ENCODE measurements at places on chromosomes 3 and 15.
A peak's percentile ranks its signal among the peaks of the same experiment; 100 is the strongest.

DNA sequence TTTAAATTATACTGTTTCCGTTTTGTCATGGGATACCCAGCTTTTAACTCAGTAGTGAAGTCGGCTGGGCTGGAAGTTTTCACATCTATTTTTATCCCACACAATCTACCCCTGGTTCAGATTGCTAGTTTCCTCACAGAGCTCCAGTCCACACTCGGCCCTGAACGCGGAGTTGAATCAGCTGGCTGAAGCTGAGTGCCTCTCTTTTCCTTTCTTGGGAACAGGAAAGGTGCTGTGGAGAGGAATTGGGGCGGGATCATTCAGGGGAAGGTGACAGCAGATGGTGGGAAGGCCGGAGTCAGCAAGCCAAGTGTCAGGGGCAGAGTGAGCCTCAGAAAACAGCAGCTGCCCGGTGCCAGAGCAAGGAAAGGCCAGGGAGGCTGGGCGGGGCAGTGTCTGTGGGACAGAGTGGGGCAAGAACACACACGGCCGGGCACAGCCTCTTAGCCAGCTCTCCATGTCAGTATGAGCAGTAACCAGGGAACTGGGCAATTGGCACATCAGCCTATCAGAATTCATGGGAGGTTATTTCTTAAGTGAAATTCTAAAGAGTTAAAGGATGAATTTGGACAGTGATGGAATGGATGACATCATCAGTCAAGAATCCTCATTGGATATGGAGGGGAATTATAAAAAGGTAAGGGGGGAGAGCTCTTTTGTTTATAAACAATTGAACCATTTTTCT lies 135.7 kb upstream of the IL12A start:
- DNase-seq: no peak
- H3K36me3 ChIP-seq: no peaks in the 10 kb centered on the region
- H3K27me3 ChIP-seq: peaks cover 7% of the 10 kb centered on the region
- H3K4me1 ChIP-seq: peaks cover 18% of the 10 kb centered on the region

GRCh38 chr3:908839-909238 lies 184.0 kb upstream of the CNTN6 start:
- H3K27ac ChIP-seq: no peak overlapping the region
- H3K27me3 ChIP-seq: no peaks in the 10 kb centered on the region
- DNase-seq: no peak
- no peak overlapping the region for H3K4me3 ChIP-seq

GRCh38 chr3:100653604-100654294 lies 44.3 kb downstream of the ADGRG7 start:
- H3K4me1 ChIP-seq: peaks cover 12% of the 10 kb centered on the region
- H3K36me3 ChIP-seq: no peaks in the 10 kb centered on the region
- DNase-seq: no peak
- no peak overlapping the region for H3K4me3 ChIP-seq
- no peak overlapping the region for H3K27ac ChIP-seq

GRCh38 chr3:99505646-99506269 lies 132.6 kb upstream of the COL8A1 start:
- H3K4me1 ChIP-seq: no peaks in the 10 kb centered on the region
- DNase-seq: no peak
- H3K4me3 ChIP-seq: no peak overlapping the region
- H3K36me3 ChIP-seq: no peaks in the 10 kb centered on the region
- H3K27me3 ChIP-seq: no peaks in the 10 kb centered on the region

- no peaks in the 10 kb centered on the region for H3K36me3 ChIP-seq
- peaks cover 64% of the 10 kb centered on the region for H3K27me3 ChIP-seq
- no peaks in the 10 kb centered on the region for H3K4me1 ChIP-seq
These were observed 13.2 kb downstream of the EPHB3 start for GRCh38 chr3:184574515-184575417.

- no peaks in the 10 kb centered on the region for H3K36me3 ChIP-seq
- no peak overlapping the region for H3K4me3 ChIP-seq
- H3K27ac ChIP-seq: peak overlapping the region; percentile 1
- H3K4me1 ChIP-seq: peaks cover 14% of the 10 kb centered on the region
- no peak for DNase-seq
These were observed 42.0 kb upstream of the CGNL1 start for GRCh38 chr15:57334257-57334656.

DNA sequence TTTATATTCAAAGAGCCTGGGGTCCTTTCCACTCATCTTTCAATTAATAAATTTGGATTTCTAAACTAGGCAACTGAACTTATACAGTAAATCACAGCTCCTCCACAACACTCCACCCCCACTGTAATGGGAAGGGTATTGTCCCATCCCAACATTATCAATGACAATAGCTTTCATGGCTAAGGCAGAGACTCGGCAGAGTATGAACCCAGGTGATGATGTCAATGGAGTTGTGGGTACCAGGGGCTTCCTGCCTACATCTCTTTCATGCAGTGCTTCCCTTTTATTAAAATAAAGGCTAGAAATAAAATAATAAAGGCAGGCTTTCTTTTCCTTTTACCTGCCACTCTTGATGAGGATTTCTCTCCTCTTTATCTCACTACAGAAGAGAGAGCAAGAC lies 109.5 kb downstream of the ADAM10 start:
- no peak overlapping the region for H3K27ac ChIP-seq
- DNase-seq: no peak
- no peaks in the 10 kb centered on the region for H3K27me3 ChIP-seq
- peaks cover 4% of the 10 kb centered on the region for H3K4me1 ChIP-seq

DNA sequence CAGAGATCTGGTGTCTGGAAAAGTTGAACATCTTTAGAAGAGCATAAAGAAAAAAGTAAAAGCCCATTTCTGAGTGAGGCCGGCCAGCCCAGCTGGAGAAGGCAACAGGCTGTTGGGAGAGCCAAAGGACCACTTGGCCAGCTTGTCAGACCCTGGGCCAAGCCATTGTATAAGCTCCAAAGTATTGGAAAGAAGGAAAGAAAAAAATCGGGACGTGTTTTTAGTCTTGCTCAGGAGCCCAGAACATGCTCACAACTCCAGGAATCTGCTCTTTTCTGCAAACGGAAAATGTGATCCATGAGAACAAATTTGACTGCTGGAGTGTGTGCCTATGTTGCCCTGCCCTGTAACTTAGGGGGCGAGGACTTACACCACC lies 10.4 kb upstream of the CLPX start:
- H3K4me3 ChIP-seq: no peak overlapping the region
- no peak overlapping the region for H3K27ac ChIP-seq
- no peaks in the 10 kb centered on the region for H3K27me3 ChIP-seq
- H3K36me3 ChIP-seq: no peaks in the 10 kb centered on the region
- DNase-seq: no peak
- H3K4me1 ChIP-seq: no peaks in the 10 kb centered on the region

DNA sequence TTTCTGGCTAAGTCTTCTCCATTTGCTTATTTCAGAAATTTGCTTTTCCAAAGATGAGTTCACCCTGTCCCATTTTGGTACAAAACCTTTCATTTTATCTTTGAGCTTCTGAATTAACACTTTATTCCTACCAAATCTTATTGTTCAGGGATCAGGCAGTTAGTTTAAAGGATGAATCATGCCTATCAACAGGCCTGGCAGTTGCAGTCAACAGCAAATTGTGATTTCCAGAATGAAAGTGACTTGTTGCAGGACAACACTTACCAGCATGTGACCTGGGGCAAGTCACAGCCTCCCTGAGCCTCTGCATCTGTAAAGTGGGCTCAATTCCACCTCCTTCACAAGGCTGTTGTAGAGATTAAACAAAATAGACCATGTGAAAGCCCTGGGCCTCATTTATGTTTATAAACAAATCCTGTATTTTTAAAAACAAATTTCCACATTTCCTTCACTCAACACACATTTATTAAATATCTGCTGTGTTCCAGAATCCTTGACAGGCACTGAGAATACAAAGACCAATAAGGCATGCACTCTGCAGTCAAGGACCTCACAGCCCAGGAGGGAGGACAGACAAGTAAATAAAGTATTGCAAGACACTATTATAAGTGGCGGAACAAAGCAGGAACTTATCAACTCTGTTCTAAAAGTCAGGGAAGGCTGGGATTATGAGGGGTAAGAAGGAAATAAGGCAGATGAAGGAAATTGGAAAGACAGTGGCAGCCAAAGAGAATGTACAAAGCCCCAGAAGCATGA lies 359.1 kb upstream of the IL12A start:
- H3K27me3 ChIP-seq: peaks cover 13% of the 10 kb centered on the region
- DNase-seq: no peak
- H3K4me3 ChIP-seq: no peak overlapping the region
- H3K36me3 ChIP-seq: no peaks in the 10 kb centered on the region

DNA sequence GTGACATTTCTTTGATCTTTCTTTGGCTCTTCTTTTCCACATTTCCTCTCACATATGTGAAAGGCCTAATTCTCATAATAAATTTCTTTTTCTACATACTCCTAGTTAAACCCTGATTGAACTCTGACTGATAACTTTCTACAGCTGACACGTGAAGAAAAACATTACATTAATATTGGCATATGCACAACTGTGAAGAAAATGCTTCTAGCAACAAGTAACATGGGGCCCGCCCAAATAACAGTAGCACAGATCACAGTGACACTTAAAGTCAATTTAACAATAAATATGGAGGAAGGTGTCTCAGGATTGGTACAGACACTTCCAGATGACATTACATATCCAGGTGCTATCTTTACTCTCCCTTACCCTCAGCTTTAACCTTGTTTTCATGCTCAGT lies 317.6 kb upstream of the ZNF385D start:
- no peak for DNase-seq
- no peaks in the 10 kb centered on the region for H3K36me3 ChIP-seq
- H3K27me3 ChIP-seq: no peaks in the 10 kb centered on the region
- no peaks in the 10 kb centered on the region for H3K4me1 ChIP-seq
- H3K4me3 ChIP-seq: no peak overlapping the region

DNA sequence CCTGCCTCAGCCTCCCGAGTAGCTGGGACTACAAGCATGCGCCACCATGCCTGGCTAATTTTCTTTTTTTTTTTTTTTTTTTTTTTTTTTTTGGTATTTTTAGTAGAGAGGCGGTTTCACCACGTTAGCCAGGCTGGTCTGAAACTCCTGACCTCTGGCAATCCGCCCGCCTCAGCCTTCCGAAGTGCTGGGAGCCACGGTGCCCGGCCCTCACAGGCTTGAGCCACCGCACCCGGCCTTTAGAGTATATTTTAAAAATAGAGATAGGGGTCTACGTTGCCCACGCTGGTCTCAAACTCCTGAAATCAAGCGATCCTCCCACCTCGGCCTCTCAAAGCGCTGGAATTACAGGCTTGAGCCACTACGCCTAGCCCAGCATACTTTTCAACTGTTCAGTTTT lies 93.4 kb upstream of the CHD2 start:
- H3K27me3 ChIP-seq: no peaks in the 10 kb centered on the region
- DNase-seq: no peak
- no peak overlapping the region for H3K4me3 ChIP-seq
- peaks cover 18% of the 10 kb centered on the region for H3K4me1 ChIP-seq
- H3K27ac ChIP-seq: no peak overlapping the region

DNA sequence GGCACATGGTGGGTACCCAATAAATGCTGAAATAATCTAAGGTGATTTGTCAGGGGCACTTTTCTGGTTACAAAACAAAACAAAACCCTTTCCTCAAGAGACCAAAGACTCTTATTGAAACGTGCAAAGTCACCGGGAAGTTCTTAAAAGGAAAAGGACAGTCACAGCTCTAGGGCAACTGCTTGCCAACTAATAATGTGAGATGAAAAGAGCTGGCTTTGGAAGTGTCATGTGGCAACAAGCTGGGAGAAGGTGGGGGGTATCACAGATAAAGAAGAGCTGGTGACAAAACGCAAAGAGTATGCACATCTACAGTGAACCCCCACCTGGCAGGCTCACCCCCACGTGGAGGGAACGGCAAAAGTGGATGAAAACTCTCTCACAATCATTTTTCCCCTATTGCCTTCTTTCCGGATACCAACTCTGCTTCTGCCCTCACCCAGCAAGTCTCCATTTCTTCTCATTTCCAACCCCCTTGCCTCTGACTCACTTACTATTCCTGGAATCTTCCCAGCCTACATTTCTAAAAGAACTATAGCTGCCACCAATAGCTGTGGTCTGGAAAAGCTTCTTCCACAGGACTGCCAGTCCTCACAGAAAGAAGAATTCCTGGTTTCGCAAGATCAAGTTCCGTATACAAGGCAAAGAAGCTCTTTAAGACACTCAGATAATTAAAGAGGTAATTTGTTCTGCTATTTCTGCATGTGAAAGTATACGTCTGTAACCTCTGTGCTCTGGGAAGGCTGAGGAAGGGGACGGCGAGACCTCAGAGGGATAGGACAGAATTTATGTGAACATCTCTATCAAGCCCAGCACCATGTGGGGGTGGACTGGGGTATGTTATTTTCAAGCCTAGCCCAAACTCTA lies 21.8 kb upstream of the ANPEP start:
- H3K4me1 ChIP-seq: peaks cover 11% of the 10 kb centered on the region
- no peaks in the 10 kb centered on the region for H3K27me3 ChIP-seq
- no peak overlapping the region for H3K27ac ChIP-seq
- DNase-seq: no peak
- peaks cover 36% of the 10 kb centered on the region for H3K36me3 ChIP-seq

GRCh38 chr3:107629566-107629965 lies 106.8 kb downstream of the BBX start:
- H3K36me3 ChIP-seq: no peaks in the 10 kb centered on the region
- no peak overlapping the region for H3K4me3 ChIP-seq

DNA sequence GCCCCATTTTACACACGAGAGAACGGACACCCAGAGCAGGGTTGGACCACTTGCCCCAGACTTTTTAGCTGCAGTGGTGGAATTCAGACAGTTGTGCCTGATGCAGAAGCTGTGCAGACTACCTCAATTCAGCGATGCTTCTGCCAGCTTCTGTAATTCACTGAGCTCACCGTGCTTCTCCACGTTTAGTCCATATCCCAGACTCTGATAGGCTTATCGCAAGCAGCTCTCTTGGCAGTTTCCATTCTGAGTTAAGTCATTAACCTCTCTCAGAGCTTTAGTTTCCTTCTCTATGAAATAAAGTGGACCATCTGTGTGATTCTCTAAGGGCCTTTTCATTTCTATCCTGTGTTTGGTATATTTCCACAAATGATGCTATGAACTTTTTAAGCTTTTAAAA lies 37.1 kb downstream of the ABHD17C start:
- H3K27ac ChIP-seq: no peak overlapping the region
- no peaks in the 10 kb centered on the region for H3K4me1 ChIP-seq
- no peak overlapping the region for H3K4me3 ChIP-seq
- no peaks in the 10 kb centered on the region for H3K36me3 ChIP-seq
- no peaks in the 10 kb centered on the region for H3K27me3 ChIP-seq
- DNase-seq: no peak

- no peak overlapping the region for H3K27ac ChIP-seq
- H3K27me3 ChIP-seq: no peaks in the 10 kb centered on the region
- H3K4me1 ChIP-seq: no peaks in the 10 kb centered on the region
- H3K4me3 ChIP-seq: no peak overlapping the region
These were observed 420.1 kb downstream of the EDEM1 start for GRCh38 chr3:5607581-5607980.

GRCh38 chr15:45810201-45810600 lies 175.4 kb downstream of the SQOR start:
- no peaks in the 10 kb centered on the region for H3K27me3 ChIP-seq
- no peak for DNase-seq
- no peak overlapping the region for H3K27ac ChIP-seq
- H3K4me3 ChIP-seq: no peak overlapping the region
- no peaks in the 10 kb centered on the region for H3K4me1 ChIP-seq

- DNase-seq: no peak
- H3K27me3 ChIP-seq: no peaks in the 10 kb centered on the region
- peak overlapping the region; percentile 15 for H3K4me3 ChIP-seq
- peak overlapping the region; percentile 63 for H3K27ac ChIP-seq
- no peaks in the 10 kb centered on the region for H3K36me3 ChIP-seq
These were observed 59.7 kb downstream of the SENP2 start for GRCh38 chr3:185645596-185646381.

- DNase-seq: no peak
- no peak overlapping the region for H3K4me3 ChIP-seq
- no peaks in the 10 kb centered on the region for H3K36me3 ChIP-seq
- H3K4me1 ChIP-seq: no peaks in the 10 kb centered on the region
- H3K27ac ChIP-seq: no peak overlapping the region
These were observed 37.5 kb upstream of the MYZAP start for GRCh38 chr15:57554063-57554811.

All from naive B cell (primary cell).